ENCODE measurements at places on chromosomes 1 and 21.

DNA sequence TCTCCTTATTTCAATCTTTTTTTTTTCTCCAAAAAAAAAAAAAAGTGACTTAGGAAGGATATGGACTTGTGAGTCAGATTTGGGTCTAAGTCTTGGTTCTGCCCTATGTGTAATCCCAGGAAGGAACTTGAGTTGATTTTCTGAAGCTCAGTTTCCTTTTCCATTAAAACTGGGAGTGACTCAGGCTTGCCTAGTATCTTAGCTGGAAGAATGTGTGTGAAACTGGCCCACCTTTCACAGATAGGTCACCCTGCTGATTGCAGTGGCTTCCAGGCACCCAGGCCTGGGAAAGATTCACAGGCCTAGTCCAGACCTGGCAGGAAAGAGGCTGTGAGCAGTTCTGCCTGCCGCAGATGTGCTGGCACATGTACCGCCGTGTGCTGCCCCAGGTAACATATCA lies 218.3 kb upstream of the HOOK1 start:
- no peak for DNase-seq

- DNase-seq = no peak
Measured at GRCh38 chr1:63877021-63877767, 103.4 kb downstream of the ROR1 start.

GRCh38 chr1:233086961-233087881 lies 136.8 kb downstream of the NTPCR start:
- DNase-seq = no peak

- DNase-seq = no peak
Measured at GRCh38 chr1:192443616-192444015, 126.8 kb downstream of the RGS21 start.

GRCh38 chr21:45112371-45112770 lies 38.0 kb downstream of the ADARB1 start:
- no peak for DNase-seq

DNA sequence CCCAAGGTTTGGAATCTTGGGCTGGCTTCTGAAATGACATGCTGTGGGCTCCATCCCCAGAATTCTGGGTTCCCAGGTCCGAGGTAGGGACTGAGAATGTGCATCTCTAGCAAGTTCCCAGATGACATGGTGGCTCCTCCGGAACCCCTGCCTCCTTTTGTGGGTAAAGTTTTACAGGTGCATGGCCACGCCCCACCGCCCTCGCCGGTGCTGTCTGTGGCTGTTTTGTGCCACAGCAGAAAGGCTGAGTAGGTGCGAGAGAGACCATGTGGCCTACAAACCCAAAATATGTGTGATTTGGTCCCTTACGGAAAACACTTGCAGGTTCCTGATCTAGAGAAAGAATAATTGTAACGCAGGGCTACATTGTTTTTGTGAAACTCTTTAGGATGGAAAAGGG lies 30.9 kb downstream of the SKI start:
- no peak for DNase-seq

DNA sequence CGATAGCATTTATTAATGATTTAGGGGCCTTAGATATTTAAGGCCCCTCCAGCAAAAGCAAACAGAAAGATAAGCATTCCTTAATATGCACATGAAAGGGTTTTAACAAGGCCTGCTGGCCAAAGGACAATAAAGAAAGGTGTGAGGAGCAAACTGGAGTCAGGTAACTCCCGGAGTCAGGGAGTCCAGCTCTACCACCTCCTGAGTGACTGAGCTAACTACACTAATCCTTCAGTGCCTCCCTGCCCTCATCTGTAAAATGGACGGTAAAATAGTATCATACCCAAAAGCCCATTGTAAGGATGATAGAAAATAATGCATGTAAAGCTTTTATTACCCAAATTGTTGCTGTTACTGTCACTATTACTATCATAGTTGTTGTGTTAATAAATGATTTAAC lies 161.7 kb downstream of the SIPA1L2 start:
- no peak for DNase-seq

DNA sequence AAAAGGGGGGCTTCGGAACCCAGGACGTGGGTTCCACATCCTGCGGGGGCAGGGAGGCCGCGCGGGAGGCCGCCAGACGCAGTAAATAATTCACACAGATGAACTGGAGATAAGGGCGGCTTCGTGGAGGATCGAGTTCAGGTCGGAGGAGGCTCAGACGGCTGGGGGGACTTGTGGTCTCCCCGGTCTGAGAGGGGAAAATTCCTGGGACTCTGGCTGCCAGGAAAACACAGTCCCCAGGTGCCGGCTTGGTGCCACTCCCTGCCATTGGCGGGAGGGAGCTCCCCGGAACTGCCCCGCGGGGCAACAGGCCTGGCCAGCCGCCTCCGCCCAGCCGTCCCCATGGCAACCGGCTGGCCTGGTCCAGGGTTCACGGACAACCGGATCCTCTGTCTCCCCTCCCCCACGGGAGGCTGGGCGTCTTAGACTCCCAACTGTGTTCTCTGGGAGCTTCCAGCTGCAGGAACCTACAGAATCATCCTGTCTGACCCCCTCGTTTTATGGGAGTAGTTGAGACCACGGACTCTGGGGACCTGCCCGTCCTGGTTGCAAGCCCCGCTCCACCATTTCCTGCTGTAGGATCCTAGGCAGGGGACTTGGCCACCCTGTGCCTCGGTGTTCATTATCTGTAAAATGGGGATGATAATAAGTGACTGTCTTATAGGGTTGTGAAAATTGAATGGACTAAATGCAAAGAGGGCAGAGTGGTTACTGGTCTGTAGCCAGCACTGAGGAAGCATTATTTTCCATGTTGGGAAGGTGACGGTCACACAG lies 9.6 kb downstream of the CAMK2N1 start:
- DNase-seq = no peak

GRCh38 chr1:35572296-35572695 lies 818 bp upstream of the TFAP2E start:
- DNase-seq = no peak

GRCh38 chr1:166089804-166090203 lies 77.0 kb downstream of the FAM78B start:
- DNase-seq = no peak

- no peak for DNase-seq
Measured at GRCh38 chr1:103267893-103268292, 159.6 kb upstream of the COL11A1 start.

DNA sequence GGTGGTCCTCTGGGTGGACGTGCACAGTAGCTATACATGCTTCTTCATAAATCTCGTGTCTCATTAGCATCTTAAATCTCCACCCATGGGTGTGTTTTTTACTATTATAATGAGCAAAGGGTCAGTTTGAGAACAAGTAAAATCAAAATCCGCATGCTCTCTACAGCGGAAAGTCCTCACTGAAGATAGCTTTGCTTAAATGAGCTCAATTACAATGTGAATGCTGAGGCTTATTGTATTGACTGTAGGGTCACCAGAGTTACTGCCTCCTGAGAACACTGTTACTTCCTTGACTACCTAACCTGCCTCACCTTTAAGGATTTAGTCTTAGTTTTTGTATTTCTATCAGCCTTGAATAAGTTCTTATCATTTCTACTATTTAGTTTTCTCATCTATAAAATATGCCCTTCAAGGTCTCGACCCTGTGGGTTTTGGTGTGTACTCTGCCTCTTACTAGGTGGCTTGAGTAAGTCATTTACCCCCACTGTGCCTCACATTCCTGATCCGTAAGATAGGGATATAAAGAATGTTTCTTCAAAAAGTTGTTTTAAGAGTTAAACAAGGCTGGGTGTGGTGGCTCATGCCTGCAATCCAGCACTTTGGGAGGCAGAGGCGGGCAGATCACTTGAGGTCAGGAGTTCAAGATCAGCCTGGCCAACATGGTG lies 7.9 kb downstream of the SLAMF7 start:
- DNase-seq = no peak

GRCh38 chr1:32701951-32702598 lies 495 bp downstream of the SYNC start:
- DNase-seq = no peak

DNA sequence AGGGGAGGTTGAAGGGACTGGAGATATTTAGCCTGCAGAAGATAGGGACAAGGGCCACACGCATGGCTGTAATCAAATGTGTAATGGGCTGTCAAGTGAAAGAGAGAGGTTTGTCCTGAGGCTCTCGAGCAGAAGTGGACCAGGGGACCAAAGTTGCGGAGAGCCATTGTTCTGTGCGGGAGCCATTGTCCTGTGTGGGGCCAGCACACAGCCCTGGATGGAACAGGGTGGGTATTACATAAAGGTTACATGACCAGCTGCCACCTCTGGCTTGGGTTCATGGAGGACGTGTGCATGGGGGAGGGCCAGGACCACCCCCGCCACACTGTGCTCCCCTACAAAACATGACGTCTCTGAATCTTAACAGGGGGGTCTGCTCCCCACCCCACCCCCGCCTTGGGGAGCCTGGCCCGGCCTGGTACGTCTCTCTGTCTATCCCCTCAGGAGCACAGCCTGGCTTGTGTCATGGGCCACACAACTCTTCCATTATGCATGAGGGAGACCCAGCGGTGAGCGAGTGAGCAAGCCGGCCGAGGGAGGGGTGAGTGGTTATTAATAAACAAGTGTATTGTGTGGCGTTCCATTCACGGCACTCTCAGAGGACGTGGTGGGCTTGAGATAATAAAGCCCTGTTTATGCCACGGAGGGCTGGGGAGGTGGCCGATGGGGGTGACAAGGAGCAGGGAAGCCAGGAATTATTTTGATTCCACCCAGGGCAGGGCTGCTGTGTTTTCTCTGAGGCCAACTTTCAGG lies at the start of gene NFASC:
Gene NFASC, plus strand, starts transcription at position 703 of the 753 bp plus-strand sequence. CDS start 73,454 bp downstream, outside the sequence.
- no peak for DNase-seq

DNA sequence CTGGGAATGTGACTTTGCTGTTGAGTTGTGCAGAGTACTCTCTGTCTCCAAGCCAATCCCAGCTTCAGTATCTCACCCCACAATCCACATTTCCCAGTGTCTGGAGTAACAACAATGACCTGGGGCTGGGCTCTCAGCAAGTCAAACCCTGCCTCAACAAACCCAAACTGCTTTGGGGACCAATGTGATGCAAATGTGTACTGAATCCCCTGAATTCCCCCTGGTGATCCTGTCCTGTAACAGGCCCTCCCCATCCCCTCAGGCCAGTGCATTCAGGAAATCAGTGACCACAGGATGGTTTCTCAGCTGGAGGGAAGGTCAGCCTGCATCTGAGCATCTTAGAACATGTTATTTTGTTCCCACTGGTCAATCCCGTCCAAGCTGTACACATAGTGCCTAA lies 36.7 kb upstream of the HAO2 start:
- DNase-seq = no peak

GRCh38 chr21:14900611-14901010 lies 164.2 kb downstream of the NRIP1 start:
- DNase-seq = no peak

GRCh38 chr1:51799372-51799771 lies 79.2 kb downstream of the NRDC start:
- DNase-seq = no peak

DNA sequence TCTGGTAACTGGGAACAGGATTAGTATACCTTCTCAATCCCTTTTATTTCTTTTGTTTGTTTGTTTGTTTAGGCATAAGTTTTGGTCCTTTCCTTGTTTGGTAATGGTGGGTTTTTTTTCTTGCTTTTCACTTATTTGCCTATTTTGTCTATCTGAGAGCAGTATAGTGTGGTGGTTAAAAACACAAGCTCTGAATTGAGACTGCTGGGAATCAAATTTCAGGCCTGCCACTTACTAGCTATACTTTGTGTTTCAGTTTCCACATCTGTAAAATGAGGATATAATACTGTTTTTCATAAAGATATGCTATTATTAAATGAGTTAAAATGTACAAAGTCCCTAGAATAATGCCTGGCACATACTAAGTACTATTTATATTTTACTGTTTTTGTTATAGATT lies 81.6 kb upstream of the IVNS1ABP start:
- no peak for DNase-seq

GRCh38 chr1:183806675-183807074 lies 1.8 kb downstream of the RGL1 start:
- DNase-seq = no peak

DNA sequence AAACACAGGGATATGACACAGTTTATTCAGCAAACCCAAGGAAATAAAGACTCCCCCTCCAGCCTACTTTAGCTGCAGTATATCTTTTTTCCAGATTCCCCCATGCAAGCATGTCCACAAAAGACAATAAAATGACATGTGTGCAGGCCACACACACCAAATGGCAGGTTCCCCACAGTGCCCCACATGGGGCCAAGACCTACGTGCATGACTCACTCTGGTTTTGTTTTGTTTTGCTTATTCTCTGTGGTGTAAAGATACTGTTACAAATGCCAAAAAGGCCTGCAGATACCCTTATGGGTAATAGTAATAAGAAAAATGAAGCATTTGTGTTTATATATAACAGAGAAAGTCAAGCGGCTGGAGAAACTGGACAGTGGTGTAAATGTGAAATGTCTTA lies 71.6 kb downstream of the RD3 start:
- no peak for DNase-seq

DNA sequence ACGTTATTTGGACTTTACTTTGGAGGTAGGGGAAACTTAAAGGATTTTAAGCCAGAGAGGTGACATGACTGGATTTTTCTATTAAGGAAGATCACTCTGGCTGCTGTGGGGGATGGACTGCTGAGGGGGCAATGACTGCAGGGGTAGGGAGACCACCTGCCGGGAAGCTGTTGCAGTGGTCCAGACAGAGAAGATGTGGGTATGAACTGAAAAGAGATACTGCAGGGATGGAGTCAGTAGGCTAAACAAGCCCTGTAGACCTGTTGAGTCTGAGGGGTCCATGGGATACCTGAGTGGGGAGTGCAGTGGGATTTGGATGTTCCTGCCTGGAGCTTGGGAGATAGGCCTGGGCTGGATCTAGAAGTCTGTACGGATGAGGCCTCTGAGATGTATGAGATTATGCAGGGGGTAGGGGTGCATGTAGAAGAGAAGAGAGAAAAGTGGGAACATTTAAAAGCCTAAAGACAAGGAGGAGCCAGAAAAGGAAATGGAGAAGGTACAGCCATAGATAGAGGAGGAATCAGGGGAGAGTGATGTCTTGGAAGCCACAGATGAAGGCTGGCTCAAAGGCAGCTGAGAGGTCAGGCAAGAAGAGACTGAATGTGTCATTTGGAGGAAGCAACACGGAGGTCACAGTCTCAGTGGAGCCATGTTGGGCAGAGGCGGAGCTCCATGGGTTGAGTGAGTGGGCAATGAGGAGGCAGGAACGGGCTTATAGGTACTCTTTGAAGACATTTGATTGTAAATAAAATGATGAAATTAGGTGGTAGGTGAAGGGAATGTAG lies 25.9 kb upstream of the KCNA2 start:
- no peak for DNase-seq
